Foreskin fibroblast (primary cell): ENCODE measurements at places on chromosomes 4 and X.

DNA sequence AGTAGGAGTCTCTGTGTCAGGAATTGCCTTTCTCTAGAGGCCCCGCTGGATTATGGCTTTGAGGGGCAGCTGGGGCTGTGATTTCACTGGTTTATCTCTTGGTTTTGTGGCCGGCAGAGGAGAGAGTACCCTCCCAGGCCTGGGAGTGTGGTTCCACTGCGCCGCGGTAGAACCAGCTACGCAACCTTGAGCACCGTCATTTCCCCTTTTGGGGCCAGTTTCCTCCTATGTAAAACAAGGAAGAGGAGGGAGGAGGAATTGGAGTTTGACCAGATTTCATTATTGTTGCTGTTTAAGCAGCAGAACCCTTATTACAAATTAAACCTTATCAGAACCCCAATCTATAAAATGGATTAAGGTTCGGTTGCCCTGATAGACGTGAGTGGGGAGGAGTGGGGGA, 4.4 kb downstream of the SOX3 start:
- no peak for DNase-seq

- DNase-seq = no peak
Observed at GRCh38 chrX:46340696-46341095, 204.5 kb downstream of the ZNF674 start.

DNA sequence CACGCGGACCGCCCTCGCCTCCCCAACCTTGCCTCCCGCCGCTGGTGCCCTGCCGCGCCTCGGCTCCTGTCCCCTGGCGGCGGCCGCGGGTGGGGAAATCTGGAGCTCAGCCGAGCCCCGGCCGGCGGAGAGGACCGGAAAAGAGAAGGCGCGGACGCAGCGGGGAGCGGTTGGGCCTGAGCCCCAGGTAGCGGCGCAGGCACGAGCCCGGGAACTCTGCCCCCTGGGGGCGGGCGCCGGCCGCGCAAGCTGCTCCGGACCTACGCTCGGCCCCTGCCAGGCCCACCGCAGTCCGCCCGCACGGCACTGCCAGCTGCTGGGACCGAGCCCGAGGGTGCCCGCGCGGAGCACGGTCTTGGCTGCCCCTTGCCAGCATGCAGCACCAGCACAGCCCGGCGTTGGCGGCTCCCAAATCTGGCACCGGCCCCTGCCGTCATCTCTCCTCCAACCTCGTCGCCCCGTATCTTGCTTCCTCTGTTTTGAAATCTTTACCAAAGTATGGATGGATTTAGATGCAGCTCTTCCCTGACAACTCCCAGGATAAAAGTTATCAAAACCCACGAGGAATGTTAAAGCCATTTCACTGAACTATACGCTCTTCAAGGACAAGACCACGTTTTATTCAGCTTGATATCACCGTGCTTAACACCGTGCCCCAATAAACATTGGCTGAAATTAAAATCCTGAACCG, at the start of gene PRSS12:
Gene PRSS12, minus strand, starts transcription at position 161 of the 691 bp plus-strand sequence. CDS start 283 bp downstream, outside the sequence.
- DNase-seq = peak; percentile 95

DNA sequence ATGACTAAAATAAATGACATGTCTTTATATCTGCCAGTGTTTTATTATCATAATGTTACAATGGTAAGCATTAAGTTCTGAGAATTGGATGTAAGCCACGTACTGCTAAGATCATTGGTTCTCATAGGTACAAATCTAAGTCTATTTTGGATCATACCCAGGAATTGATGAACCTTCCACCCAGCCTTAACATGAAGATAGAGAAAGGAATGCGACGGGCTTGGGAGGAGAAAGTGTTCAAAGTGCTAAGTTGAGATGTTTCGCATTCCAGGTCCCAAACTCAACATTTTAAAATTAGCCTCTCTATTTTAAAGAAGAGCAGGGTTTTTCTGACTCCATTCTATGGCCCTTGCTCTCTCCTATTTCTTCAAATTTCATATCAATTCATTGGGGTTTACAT, 54.9 kb upstream of the FRAS1 start:
- peak; percentile 11 for DNase-seq

DNA sequence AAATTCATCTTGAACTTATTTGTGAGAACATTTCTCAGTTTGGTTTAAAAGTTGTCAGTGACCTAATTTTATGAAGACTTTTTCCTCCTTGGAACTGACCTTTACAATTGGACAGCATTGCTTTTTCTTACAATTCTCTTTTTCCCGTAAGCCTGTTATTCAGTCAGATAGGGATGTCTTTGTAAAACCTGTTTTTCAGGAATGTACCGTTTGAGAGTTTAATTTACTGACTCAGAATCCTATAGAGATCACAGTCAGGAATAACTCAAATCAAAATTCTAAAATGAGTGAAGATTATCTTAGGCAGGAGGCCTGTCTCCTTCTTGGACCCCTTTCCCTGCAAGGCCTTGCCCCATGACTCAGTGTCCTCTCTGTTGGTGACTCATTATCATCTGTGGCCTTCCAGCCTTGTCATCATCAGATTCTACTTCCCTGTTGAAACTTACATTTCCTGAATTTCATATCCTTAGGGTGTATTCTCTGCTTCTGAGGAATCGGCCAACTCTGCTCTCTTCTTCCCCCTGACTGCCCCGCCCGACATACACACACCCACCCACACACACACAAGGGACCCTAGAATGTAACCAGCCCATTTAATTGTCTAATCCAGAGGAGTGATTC, 99.8 kb downstream of the ARHGAP10 start:
- peak; percentile 93 for DNase-seq

DNA sequence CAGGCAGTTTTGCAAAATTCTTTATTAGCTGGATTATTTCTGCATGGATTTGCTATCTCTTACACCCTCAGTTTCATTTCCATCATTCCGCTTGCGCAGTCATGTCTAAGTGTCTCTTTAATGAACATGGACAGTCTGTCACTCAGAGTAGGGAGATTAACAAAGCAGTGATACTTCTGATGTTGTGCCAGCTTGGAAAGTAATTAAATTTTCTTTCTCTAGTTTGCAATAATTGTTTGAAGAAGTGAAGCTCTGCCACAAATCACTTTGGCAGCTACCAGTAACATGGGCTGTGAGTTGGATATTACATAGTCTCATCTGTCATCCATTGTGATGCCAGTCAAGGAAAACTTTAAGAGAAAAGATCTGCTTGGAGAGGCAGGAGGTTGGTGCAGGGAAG, 324.8 kb upstream of the NWD2 start:
- DNase-seq = no peak

GRCh38 chrX:11888421-11888820, 130.4 kb downstream of the MSL3 start:
- no peak for DNase-seq

DNA sequence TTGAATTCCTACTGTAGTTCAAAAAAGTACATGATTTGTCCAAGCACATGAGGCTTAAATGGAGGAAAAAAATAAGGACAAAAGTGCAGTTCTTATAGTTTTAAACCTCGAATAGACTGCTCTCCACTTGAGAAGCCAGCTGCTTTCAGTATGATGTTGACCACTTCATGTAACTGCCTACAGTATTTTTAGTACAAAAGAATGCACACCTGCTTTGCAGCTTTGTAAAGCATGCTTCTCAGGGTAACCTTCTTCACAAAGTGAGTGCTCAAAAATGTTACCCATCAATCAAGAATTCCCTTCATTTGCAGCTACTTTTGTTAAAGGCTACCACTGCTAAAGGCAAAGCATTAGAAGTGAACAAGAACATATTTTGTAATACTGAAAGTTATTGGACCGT, 83.4 kb upstream of the FAM47B start:
- no peak for DNase-seq
